ENCODE measurements at places on chromosomes 5 and 9.

- no peak for DNase-seq
Measured at GRCh38 chr5:8239198-8239597, 370.2 kb downstream of the MTRR start.

- no peak for DNase-seq
Measured at GRCh38 chr5:38112938-38113337, 145.4 kb upstream of the EGFLAM start.

- no peak for DNase-seq
Measured at GRCh38 chr9:14992516-14992915, 82.3 kb upstream of the FREM1 start.

- DNase-seq: peak; percentile 45
Measured at GRCh38 chr9:2210201-2210600, 195.1 kb downstream of the SMARCA2 start.

DNA sequence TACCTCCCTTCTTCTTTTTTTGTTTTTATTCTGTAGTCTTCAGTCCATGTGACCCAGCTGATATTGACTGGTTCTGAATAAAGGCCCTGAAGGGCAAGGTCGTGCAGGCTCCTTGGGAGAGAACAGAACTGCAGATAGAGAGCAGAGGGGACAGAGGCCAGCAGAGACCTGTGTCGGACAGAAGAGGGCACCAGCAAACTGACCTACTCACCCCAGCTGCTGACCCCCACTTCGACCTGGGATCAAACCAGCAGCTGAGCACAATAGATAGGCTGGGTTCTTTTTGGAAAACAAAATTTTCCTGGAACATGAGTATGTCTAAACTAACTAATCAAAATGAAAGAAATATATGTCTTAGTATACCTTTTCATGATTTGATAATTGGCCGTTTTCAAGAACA, 695.1 kb downstream of the NR2F1-AS1 start:
- DNase-seq: no peak

- no peak for DNase-seq
Measured at GRCh38 chr9:29129763-29130162, 1556.5 kb upstream of the C9orf72 start.

GRCh38 chr5:139383993-139384590, 995 bp upstream of the SLC23A1 start:
- DNase-seq: no peak

DNA sequence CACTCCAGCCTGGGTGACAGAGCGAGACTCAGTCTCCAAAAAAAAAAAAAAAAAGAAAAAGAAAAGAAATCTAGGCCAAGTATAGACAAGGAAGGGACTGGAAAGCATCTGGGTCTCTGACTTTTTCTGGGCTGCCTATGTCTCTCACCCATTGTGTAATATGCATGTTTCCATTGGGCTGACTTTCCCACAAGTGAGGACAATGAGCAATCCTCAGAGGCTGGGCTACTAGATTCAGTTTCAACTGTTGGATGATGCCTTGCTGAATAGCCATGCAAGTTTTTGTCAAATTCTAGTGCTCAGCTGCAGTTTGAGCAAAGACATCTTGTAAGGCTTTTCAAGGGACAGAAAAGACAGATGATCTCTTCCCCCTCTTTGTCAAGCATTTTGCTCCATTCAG, 82.1 kb downstream of the PHAX start:
- no peak for DNase-seq

DNA sequence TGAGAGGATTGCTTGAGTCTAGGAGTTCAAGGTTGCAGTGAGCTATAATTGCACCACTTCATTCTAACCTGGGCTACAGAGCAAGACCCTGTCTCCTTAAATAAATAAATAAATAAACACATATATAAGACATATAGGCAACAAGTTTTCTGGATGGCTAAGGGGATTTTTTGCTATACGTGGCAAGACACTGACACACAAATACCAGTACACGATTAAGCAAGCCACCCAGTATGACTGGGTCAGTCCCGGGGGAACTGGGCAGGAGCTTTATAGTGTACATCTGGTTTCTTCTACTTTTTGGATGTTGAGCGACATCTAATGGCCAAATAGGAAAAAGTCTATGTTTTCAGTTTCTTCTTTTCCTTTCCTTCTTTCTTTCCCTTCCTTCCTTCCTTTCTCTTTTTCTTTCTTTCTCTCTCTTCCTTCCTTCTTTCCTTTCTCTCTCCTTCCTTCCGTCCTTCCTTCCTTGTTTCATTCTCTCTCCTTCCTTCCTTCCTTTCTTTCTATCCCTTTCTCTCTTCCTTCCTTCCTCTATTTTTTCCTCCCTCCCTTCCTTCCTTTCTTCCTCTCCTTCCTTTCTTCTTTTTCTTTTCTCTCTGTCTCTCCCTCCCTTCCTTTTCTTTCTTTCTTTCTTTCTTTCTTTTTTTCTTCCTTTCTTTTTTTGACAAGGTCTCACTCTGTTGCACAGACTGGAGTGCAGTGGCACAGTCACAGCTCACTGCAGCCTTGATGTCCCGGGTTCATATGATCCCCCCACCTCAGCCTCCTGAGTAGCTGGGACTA, 47.0 kb upstream of the PLIN2 start:
- DNase-seq: peak; percentile 86

DNA sequence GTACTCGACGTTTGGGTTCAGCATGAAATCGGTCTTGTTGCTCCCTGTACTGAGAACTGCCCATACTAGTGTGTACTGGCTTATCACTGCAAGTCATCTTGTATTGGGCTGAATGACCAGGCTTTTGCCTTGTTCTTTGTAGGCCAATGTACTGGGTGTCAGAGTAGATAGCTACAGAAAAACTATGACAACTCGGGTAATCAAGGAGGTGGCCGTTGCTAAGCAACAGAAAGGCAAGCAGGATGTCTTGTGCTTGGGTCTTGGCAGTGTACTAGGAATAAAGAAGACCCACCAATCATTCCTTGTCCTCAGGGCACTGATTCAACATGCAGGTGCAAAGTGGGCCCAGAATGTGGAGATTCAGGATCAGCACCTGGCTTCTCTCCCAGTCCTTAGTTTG, 11.9 kb upstream of the SHISAL2B start:
- no peak for DNase-seq
